ENCODE measurements at places on chromosomes 11 and 22.
A peak's percentile ranks its signal among the peaks of the same experiment; 100 is the strongest.

DNA sequence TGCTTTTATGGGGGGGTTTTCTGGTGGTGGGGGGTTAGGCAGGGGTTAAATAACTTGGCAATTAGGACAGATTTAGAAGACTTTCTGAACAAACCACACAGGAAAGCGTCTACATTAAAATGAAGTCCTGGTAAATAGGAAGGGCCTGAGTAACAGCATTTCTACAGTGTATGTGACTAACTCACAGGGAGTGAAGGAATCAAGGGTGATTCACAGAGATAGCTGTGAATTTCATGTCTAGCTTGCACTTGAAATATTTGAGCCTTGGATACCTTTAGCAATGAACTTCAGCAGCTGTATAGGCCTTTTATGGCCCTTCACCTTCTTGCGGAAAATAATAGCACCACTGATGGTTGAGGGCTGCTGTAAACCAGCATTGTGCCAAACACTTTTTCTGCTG is 26.1 kb upstream of the LDHA start:
- no peak for DNase-seq

DNA sequence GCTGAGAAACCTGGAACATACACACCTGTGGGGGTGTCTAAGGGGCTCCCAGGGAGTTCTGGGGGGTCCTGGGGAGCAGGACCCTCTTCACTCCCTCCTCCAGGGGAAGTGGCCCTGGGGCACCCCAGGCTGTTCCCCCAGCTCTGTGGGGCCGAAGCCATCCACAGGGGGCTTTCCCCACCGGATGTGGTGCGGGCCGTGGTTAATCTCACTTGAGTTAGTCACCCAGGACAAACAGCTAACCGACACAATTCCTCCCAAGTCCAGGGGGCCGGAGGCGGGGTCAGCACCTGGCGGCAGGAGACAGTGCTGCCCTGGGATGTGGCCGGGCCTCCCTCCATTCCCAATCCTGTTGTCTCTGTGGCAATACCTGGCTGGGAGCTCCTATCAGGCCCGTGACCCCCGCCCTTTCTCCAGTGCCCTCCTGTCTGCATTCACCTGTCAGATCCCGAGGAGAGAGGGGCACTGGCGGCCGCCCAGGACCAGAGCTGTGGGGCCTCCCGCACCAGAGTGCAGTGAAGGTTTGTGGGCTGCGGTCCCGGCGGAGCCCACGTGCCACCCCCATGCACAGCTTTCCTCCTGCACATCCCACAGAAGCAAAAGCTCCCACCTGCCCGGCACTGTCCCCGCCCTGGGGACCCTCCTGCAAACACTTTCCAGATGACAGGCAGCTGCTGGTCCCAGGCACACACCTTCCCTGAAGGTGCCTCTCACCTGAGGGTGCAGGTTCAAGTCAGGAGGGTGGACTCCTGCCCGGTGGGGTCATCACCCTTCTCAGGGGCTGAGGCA is 5.2 kb upstream of the MUC5AC start:
- no peak for DNase-seq

DNA sequence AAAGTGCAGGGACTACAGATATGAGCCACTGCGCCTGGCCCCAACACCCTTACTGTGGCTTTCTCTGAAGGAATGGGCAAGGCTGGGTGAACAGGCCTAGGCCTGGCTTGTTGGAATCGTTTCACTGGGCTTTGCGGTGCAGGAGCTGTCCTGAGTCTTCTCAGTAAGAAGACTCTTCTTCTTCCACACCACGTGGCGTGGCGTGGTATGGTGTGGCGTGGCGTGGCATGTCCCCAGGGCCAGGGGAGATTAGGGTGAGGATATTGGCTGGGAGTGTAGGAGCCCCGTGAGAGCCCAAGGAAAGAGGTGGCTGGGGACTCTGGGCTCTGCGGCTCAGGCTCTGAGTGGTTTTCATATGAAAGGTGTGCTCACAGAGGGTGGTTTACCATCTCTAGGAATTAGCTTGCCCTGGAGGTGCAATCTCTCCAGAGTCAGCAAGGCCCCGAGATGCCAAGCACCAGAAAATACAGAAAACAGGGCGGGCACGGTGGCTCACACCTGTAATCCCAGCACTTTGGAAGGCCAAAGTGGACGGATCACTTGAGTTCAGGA is 70.7 kb downstream of the PARVB start:
- DNase-seq: no peak

- DNase-seq: no peak
Measured at GRCh38 chr11:133808393-133809140, 36.7 kb downstream of the SPATA19 start.

- DNase-seq: no peak
Measured at GRCh38 chr11:128687321-128687720, 6.6 kb upstream of the FLI1 start.

GRCh38 chr11:62875698-62876478 is 4.8 kb upstream of the SLC3A2 start:
- no peak for DNase-seq

DNA sequence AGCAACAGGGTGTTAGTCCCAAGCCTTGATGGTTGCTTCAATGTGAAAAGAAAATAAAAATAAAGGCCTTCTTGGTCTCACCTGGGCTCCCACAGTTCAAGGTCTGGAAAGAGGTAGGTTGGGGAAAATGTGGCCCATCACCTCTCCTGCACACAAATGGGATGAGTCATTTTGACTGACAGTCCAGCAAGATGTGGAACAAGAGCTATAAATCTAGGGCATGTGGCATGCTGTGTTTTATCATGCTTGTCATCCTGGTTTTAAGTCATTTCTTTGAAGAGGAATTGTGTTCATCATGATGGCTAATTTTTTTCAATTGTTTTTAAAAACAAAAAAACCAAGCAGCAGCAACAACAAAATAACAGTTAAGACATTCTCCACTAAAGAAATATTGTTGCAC is 503.7 kb downstream of the NTM start:
- no peak for DNase-seq

GRCh38 chr11:64959498-64959897 is 12.4 kb downstream of the MAJIN start:
- no peak for DNase-seq

GRCh38 chr22:20022978-20023613 is 2.2 kb downstream of the TANGO2 start:
- DNase-seq: no peak

- no peak for DNase-seq
Measured at GRCh38 chr11:36449561-36450096, 60.4 kb downstream of the TRAF6 start.

- no peak for DNase-seq
Measured at GRCh38 chr11:128501632-128502549, 85.5 kb downstream of the ETS1 start.

- no peak for DNase-seq
Measured at GRCh38 chr11:67409261-67409666, 5.4 kb downstream of the TBC1D10C start.

DNA sequence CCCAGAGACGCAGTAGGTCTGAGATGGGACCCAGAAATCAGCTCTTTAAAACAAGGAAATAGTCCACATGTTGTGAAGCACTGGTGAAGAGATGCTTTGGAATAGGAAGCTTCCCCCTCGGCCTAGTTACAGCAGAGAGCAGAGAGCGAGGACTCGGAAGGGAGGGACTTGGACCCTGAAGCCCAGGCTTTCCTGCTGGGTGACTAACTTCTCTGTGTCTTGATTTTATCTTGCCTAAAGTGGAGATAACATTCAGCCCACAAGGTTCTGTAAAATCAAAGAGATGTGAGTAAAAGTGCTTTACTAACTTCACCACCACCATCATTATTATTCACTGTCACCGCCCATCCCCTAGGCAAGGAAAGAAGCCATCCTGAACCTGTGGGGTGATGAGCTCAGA is 58.4 kb downstream of the THAP12 start:
- no peak for DNase-seq

DNA sequence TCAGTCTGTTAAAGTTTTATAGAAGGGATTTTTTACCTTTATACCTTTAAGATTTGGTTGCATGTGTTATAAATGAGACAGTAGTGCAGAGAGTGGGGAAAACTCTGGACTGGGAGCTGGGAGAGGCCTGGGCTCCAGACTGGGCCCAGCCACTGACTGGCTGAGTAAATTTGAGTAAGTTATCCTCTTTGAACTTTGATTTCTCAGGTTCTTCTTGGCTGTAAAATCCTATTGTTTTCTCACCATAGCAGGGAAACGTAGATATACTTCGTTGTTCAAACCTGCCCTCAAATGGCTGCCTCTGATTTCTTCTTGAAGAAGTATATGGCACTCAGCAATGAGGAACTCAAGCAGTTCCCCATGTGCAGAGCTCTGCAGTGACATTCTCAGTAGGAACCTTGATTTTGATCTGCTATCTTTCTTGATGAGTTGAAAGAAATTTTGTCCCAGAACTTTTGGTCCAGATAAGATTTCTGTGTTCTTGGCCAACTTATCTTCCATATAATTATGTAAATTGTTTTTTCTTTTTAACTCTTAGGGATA is 8.8 kb downstream of the BMAL1 start:
- no peak for DNase-seq

GRCh38 chr22:36781656-36782627 is 6.0 kb upstream of the IFT27 start:
- DNase-seq: peak; percentile 59

DNA sequence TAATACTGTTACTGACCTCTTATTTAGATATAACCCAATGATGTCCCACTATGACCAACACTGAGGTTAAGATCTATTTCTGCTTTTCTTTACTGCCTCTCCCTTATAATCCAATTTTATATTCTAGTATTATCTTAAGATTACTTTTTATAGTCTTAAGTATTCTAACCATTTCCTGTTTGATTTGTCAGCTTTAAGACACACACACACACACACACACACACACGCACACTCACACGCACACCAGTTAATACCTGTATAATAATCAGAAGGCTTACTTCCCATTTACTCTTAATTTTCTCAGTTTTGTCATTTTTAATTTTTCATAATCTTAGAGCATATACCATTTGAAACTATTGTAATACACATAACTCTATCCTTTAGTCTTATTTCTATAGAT is 226.0 kb upstream of the C11orf87 start:
- no peak for DNase-seq

DNA sequence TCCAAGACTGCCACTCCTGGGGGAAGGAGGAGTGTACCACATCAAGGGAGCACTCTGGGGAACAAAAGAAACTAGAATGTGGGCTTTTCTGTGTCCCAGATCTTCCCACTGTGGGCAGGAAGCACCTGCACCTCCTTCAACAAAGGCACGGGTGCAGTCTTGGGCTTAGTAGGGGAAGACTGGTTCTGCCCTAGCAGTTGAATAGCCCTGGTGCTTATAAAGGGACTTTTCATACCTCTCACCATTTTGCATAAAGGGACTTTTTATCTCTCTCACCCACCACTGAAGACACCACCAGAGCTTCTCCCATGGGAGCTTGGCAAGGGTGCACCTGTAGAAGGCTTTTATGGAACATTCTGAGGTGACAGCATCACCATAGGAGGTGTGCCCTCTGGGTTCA is 65.8 kb upstream of the MS4A8 start:
- no peak for DNase-seq

GRCh38 chr22:25420471-25420924 is 144.0 kb upstream of the GRK3 start:
- no peak for DNase-seq

- no peak for DNase-seq
Measured at GRCh38 chr22:36358533-36359469, 29.0 kb downstream of the MYH9 start.

GRCh38 chr11:123624974-123625373 is 29.4 kb downstream of the SCN3B start:
- DNase-seq: no peak

- no peak for DNase-seq
Measured at GRCh38 chr22:27218012-27218920, 560.9 kb downstream of the MIAT start.

GRCh38 chr11:2574553-2575535 is 125.0 kb downstream of the KCNQ1OT1 start:
- no peak for DNase-seq

GRCh38 chr11:48091426-48092102 is 111.2 kb downstream of the PTPRJ start:
- no peak for DNase-seq

DNA sequence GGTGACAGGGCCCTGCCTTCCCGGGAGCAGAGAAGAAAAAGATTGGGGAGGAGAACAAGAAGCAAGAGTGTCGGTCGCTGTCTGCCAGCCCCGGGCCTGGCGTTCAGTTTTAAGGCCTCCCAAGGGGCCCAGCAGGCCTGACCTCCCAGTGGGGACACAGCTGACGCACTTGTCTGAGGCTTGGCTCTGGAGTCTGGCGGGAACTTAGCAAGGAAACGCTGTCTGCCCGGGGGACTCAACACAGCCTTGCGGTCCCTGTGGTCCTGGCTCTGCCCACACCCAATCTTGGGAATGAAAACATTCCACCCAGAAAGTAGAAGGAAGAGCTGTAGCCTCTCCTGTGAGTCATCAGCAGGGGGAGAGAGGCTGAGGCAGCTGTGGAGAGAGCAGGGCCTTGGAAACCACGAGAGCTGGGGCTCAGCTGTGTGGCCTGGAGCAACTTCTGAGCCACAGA is 54.4 kb downstream of the TRAF6 start:
- DNase-seq: peak; percentile 88

- DNase-seq: peak; percentile 36
Measured at GRCh38 chr22:27581688-27582087, 219.9 kb downstream of the MN1 start.

- DNase-seq: no peak
Measured at GRCh38 chr11:114260077-114260476, 36.1 kb upstream of the NNMT start.

DNA sequence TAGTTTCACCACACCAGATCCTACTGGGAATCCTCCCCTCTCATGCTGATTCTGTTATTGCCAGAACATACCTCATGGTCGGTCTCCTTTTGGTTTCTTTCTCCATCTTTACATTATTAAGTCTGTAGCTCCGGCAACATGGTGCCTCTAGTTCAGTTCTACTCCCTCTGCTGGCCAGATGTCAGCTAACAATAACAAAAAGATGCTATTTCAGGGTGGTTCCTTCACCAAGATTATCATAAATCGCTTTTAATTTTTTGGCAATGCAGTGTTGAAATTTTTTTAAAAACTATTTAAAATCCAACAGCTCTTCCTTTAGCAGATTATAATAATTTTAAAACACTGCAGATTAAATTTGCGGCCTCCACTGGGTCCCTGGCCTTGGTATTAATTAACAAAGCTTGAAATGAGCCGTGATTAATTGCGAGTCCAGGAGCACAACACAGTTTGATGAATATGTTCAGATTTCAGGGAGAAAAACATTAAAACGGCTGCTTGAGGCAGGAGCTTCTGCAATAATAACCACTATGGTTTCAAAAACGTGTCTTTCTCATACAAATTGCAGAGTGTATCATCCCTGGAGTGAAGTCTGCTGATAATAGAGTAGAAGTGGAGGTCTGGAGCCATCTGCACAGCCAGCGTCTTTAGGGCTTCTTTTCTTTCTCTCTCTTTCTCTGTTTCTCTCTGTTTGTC is 492.9 kb upstream of the KIRREL3 start:
- peak; percentile 5 for DNase-seq

GRCh38 chr11:3215346-3216026 is 3.1 kb downstream of the MRGPRG start:
- DNase-seq: no peak

DNA sequence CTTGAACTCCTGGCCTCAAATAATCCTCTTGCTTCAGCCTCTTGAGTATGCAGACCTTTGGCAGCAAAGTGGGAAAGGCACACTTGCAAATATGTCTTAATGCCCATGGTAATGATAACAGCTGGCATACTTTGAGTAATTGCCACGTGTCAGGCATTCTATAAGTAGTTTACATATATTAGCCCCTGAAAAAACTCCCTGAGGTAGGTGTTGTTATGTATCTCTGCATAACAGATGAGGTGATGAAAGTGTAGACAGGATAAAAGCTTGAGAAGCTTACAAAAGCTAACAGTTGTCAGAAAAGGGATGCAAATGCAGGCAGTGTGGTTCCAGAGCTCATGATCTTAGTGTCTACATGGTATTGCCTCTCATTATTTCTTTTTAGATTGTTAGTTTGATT is 291.1 kb upstream of the C11orf87 start:
- no peak for DNase-seq

GRCh38 chr11:73838443-73839122 is 38.1 kb downstream of the COA4 start:
- no peak for DNase-seq
